ENCODE measurements at places on chromosomes 6 and 20.
A peak's percentile ranks its signal among the peaks of the same experiment; 100 is the strongest.

DNA sequence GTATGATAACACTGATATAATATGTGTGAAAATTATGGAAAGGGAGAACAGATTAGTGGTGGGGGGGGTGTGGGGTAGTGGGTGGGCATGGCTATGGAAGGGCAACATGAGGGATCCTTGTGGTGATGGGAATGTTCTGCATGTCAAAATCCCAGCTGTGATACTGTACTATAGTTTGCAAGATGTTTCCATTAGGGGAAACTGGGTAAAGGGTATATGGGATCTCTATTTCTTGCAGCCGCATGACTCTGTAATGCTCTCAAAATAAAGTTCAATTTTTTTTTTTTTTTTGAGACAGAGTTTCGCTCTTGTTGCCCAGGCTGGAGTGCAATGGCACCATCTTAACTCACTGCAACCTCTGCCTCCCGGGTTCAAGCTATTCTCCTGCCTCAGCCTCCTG is 14.3 kb downstream of the ZBTB2 start:
- H3K36me3 ChIP-seq = no peaks in the 10 kb centered on the region
- no peaks in the 10 kb centered on the region for H3K27me3 ChIP-seq
- no peak overlapping the region for H3K27ac ChIP-seq
- DNase-seq = no peak

GRCh38 chr6:154206996-154207395 is 149.6 kb downstream of the IPCEF1 start:
- H3K4me3 ChIP-seq = no peak overlapping the region
- no peaks in the 10 kb centered on the region for H3K36me3 ChIP-seq
- no peaks in the 10 kb centered on the region for H3K27me3 ChIP-seq
- H3K4me1 ChIP-seq = no peaks in the 10 kb centered on the region

- H3K27me3 ChIP-seq = no peaks in the 10 kb centered on the region
- no peaks in the 10 kb centered on the region for H3K36me3 ChIP-seq
These were observed 57.4 kb downstream of the ASXL1 start for GRCh38 chr20:32415494-32415893.

- H3K27me3 ChIP-seq = no peaks in the 10 kb centered on the region
- H3K4me3 ChIP-seq = no peak overlapping the region
- peaks cover 62% of the 10 kb centered on the region for H3K36me3 ChIP-seq
These were observed 79.8 kb upstream of the EMILIN3 start for GRCh38 chr20:41446456-41446855.

DNA sequence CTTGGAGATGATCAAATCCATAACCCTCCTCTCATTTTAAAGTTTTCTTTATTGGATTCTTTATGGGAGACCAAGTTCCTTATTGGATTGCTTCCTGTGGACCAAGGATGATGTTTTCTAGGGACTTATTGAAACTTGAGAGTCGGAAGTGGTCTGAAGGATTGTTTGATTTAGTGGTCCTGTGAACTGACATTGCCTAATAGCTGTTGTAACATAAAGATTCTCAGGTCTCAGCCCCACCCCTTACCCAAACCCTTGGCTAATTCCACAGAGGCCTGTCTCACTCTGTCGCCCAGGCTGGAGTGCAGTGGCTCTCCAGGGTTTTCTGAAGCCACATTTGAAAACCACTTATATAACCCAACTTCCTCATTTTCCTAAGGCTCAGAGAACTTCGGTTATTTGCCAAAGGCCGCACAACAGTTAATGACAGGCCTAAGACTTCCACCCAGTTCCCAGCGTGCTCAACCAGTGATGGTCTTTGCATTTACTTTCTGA is 77.0 kb downstream of the ATXN1 start:
- peaks cover 65% of the 10 kb centered on the region for H3K4me1 ChIP-seq
- DNase-seq = no peak
- peak overlapping the region; percentile 39 for H3K27ac ChIP-seq
- no peak overlapping the region for H3K4me3 ChIP-seq

DNA sequence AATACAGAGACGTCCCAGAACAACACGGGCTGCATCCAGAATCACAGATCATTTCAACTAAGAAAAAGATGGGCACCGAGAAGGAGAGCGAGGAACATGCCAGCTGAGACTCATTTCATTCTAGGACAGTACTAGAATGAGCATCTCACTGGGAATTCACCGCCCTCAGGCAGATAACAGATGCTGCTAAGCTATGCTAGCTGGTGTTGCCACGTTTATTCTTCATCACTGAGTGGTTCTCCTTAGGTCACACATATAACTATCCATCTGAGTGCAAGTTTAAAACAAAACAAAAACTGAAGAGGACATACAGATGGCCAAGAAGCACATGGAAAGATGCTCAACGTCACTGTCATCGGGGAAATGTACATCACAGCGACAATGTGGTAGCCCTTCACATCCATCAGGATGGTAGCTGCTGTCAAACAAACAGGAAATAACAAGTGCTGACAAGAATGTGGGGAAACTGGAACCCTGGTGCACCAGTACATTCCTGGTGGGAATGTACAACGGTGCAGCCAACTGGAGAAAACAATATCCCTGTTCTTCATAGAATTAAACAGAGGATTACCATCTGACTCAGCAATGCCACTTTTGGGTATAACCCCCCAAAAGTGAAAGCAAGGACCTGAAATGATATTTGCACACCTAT is 97.6 kb downstream of the SLC22A23 start:
- peak; percentile 78 for DNase-seq
- H3K36me3 ChIP-seq = no peaks in the 10 kb centered on the region
- H3K27me3 ChIP-seq = no peaks in the 10 kb centered on the region

- H3K36me3 ChIP-seq = no peaks in the 10 kb centered on the region
- no peak overlapping the region for H3K27ac ChIP-seq
- DNase-seq = no peak
These were observed 46.3 kb downstream of the MCM8 start for GRCh38 chr20:5996765-5997164.

- H3K4me1 ChIP-seq = 0 out of 2 replicates have a peak, but pooled peaks cover 4% of the 10 kb centered on the region
- DNase-seq = no peak
- H3K36me3 ChIP-seq = no peaks in the 10 kb centered on the region
- no peaks in the 10 kb centered on the region for H3K27me3 ChIP-seq
- H3K27ac ChIP-seq = no peak overlapping the region
These were observed 68.6 kb downstream of the ZDHHC14 start for GRCh38 chr6:157449610-157450009.

DNA sequence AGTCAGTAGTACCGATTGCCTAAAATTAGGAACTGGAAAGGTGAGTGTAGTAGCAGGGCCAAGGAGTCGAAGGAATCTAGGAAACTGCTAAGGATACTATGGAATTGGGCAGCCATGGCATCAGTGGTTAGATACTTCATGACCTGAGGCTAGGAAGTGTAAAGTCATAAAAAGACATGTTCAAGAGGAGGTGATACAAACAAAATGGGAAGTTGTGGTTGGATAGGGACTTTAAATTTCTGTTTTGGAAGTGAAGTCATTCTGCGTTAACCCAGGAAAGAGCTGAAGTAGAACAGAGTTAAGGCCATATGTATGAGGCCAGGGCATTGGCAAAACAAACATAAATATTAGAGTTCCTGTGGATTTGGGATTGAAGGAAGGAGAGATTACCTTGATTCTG is 88.6 kb upstream of the TMEM181 start:
- H3K36me3 ChIP-seq = no peaks in the 10 kb centered on the region
- DNase-seq = no peak
- no peak overlapping the region for H3K27ac ChIP-seq
- no peak overlapping the region for H3K4me3 ChIP-seq
- peaks cover 20% of the 10 kb centered on the region for H3K4me1 ChIP-seq

DNA sequence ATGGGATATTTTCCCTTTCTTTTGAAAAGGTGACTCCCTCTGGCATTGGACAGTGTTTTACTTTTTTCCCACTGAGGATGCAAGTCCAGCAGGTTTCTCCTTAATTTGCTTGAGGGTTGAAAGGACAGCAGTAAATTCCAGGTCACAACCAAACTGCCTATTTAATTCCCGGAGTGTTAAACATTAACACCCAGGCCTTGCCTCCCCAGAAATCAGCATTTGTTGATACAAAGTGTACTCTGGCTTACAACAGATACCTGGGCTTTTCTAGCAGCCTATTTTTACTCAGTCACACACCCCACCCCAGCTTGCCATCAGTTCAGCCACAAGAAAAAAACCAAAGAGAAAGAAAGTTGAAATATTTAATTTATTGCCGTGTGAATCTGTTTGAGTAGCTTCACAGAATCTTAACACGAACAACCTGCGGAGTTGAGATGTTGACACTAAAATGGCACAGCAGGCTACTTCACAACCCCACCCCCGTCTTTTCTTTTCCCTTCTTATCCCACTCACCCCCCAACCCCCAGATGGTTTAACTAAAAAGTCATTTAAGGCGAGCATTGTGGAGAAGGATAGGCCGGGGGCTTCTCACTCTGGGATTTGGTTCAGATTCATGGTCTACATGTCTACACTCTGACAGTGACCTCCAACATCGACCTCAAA is 45.7 kb downstream of the MYLIP start:
- H3K4me1 ChIP-seq = no peaks in the 10 kb centered on the region
- no peaks in the 10 kb centered on the region for H3K36me3 ChIP-seq
- H3K4me3 ChIP-seq = no peak overlapping the region
- peaks cover 53% of the 10 kb centered on the region for H3K27me3 ChIP-seq
- no peak for DNase-seq
- H3K27ac ChIP-seq = no peak overlapping the region

GRCh38 chr6:19891451-19891850 is 54.3 kb downstream of the ID4 start:
- no peak overlapping the region for H3K4me3 ChIP-seq
- H3K36me3 ChIP-seq = no peaks in the 10 kb centered on the region
- H3K4me1 ChIP-seq = no peaks in the 10 kb centered on the region
- H3K27me3 ChIP-seq = no peaks in the 10 kb centered on the region
- no peak overlapping the region for H3K27ac ChIP-seq

GRCh38 chr20:23225407-23226060 is 125.1 kb upstream of the NXT1 start:
- H3K27ac ChIP-seq = peak overlapping the region; percentile 39
- H3K4me1 ChIP-seq = peaks cover 36% of the 10 kb centered on the region
- H3K4me3 ChIP-seq = no peak overlapping the region
- peak; percentile 95 for DNase-seq
- H3K36me3 ChIP-seq = no peaks in the 10 kb centered on the region

- no peaks in the 10 kb centered on the region for H3K36me3 ChIP-seq
- peak; percentile 77 for DNase-seq
- peaks cover 58% of the 10 kb centered on the region for H3K27me3 ChIP-seq
- no peaks in the 10 kb centered on the region for H3K4me1 ChIP-seq
- no peak overlapping the region for H3K4me3 ChIP-seq
These were observed 56.0 kb downstream of the OTOR start for GRCh38 chr20:16803965-16804792.

- no peak overlapping the region for H3K27ac ChIP-seq
- DNase-seq = no peak
- H3K4me3 ChIP-seq = no peak overlapping the region
- H3K36me3 ChIP-seq = no peaks in the 10 kb centered on the region
- no peaks in the 10 kb centered on the region for H3K27me3 ChIP-seq
- peaks cover 5% of the 10 kb centered on the region for H3K4me1 ChIP-seq
These were observed 22.9 kb downstream of the PPP1R3G start for GRCh38 chr6:5108068-5108467.

GRCh38 chr6:161027385-161027784 is 35.8 kb downstream of the MAP3K4 start:
- H3K27me3 ChIP-seq = no peaks in the 10 kb centered on the region
- peaks cover 58% of the 10 kb centered on the region for H3K4me1 ChIP-seq
- DNase-seq = no peak
- H3K27ac ChIP-seq = no peak overlapping the region
- H3K36me3 ChIP-seq = no peaks in the 10 kb centered on the region

DNA sequence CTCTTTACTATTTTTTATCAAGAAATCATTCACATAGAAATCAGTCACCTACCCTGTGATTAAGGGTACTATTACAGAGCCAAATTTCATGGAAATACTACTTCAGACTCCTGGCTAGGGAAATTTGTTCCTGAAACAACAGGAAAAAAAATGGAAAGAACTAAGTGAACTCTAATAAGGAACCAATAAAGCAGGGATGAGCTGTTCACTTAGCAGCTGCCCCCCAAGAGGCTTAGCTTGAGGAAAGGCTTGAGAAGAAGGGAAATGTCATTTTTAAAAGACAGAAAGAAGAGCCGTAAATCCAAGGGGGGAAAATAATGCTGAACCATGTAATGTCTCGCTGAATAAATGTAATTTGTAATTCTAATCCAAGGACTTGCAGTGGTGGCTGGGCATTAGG is 88.8 kb downstream of the COL21A1 start:
- no peak for DNase-seq
- H3K4me3 ChIP-seq = no peak overlapping the region
- no peaks in the 10 kb centered on the region for H3K27me3 ChIP-seq
- H3K36me3 ChIP-seq = no peaks in the 10 kb centered on the region
- no peak overlapping the region for H3K27ac ChIP-seq

GRCh38 chr6:169677096-169677495 is 24.7 kb downstream of the WDR27 start:
- no peaks in the 10 kb centered on the region for H3K27me3 ChIP-seq
- H3K27ac ChIP-seq = no peak overlapping the region
- H3K36me3 ChIP-seq = peaks cover 9% of the 10 kb centered on the region
- H3K4me1 ChIP-seq = no peaks in the 10 kb centered on the region
- H3K4me3 ChIP-seq = no peak overlapping the region
- no peak for DNase-seq

- H3K4me1 ChIP-seq = no peaks in the 10 kb centered on the region
- no peak overlapping the region for H3K27ac ChIP-seq
- DNase-seq = no peak
- H3K27me3 ChIP-seq = no peaks in the 10 kb centered on the region
- H3K4me3 ChIP-seq = no peak overlapping the region
These were observed 31.9 kb upstream of the FABP7 start for GRCh38 chr6:122747573-122747972.

DNA sequence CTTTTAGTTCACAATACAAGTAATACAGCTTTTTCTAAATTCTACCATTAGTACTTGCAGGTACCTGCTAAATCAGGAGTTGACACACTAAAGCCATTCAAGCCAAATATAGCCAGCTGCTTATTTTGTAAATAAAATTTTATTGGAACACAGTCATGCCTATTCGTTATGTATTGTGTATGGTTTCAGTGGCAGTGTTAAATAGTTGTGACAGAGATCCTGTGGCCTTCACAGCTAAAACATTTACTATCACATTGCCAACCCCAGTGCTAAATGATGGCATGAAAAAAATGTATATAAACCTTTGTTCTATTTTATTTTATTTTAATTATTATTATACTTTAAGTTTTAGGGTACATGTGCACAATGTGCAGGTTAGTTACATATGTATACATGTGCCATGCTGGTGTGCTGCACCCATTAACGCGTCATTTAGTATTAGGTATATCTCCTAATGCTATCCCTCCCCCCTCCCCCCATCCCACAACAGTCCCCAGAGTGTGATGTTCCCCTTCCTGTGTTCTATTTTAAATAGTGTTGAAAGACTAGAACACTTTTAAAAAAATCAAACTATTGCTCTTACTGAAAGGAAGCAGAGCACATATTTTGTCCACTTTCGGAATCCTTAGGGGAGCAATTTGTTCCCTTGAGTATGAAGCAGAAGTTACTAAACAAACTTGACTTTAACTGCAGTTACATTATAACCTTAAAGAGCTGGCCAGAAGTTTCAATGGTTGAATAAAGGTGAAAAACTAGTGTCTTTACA is 115.7 kb downstream of the PRIM2 start:
- peaks cover 43% of the 10 kb centered on the region for H3K4me1 ChIP-seq
- peak overlapping the region; percentile 57 for H3K27ac ChIP-seq
- no peaks in the 10 kb centered on the region for H3K36me3 ChIP-seq
- H3K4me3 ChIP-seq = 0 out of 2 replicates have a peak overlapping the region, but pooled peaks have one; percentile 12
- no peaks in the 10 kb centered on the region for H3K27me3 ChIP-seq

- 0 out of 2 replicates have a peak, but pooled peaks cover 3% of the 10 kb centered on the region for H3K27me3 ChIP-seq
- no peaks in the 10 kb centered on the region for H3K4me1 ChIP-seq
- no peaks in the 10 kb centered on the region for H3K36me3 ChIP-seq
- H3K4me3 ChIP-seq = no peak overlapping the region
These were observed 45.4 kb upstream of the MOCS1 start for GRCh38 chr6:39979461-39980328.

- no peak overlapping the region for H3K4me3 ChIP-seq
- no peak for DNase-seq
These were observed 142.5 kb upstream of the ARG1 start for GRCh38 chr6:131430531-131430930.

Data from GM23248 (cell line).